ENCODE measurements at places on chromosomes 1 and 21.

GRCh38 chr1:162069334-162070093 lies at the start of gene NOS1AP:
Gene NOS1AP, plus strand, starts transcription at chr1:162069691. Its CDS starts 487 bp downstream, at chr1:162070178.
- peak; percentile 62 for DNase-seq

DNA sequence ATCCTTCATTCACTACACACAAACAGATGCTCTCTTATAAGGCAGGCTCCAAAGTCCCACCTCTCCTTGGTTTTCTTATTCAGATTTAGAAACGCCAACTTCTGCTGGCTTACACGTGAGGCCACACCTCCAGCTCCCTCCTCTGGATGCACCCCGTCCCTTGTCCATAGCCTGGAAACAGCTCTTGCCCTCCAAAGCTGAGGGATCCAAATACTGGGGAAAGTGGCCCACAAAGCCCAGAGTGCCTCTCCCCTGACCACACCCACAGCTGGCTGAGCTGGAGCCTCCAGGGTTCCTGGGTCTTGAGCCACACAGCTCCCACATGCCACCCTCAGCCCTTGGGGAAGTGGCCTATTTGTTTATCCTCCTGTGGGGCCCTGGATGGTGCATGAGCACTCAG lies 4.5 kb downstream of the LAD1 start:
- no peak for DNase-seq

DNA sequence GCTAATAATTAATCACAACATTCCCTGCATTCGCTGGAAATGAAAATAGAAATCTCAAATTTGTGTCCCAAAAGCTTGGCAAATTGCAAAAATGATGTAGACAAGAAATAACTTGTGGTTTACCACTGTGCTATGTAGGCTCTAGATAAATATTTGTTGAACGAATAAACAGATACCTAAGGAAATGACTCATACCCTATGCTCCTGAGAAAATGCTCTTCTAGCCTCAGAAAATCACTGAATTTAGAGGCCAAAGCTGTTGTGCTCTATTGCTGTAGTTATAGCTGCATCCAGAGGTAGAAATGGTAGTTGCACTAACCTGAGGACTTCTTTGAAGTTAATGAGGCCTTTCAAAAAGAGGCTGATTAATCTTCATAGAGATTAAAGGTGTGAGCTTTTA lies 142.0 kb upstream of the ZNHIT6 start:
- no peak for DNase-seq

DNA sequence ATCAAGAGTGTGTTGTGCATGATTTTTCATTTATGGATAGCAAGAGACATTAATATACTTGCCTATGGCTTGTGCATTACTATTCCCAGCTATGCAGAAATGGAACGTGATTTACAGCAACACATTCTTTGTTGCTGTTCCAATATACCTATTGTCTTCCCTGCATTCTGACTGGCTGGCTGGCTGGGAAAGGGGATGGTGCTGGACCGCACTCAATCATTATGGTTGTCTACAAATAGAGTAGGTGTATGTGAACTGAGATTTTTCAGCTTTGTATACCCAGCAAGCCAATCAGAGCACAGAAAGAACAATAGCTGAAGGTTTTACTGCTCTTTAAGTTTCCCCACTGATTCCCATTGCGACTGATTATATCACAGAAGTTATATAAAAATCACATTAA lies 167.5 kb downstream of the ATG4C start:
- no peak for DNase-seq

DNA sequence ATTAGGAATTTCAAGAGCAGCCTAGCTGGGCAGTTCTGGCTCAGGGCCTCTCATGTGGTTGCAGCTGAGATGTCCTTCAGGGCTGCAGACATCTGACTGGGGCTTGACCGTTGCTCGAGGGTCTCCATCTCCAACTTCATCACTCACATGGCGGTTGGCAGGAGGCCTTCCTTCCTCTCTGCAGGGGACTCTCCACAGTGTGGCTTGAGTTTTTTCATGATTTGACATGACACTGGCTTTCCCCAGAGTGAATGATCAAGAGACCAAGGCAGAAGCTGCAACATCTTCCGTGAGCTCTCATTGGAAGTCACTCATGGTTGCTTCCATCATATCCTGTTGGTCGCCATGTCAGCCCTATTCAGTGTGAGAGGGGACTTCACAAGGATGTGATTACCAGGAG lies 74.6 kb downstream of the RUNX3 start:
- no peak for DNase-seq

DNA sequence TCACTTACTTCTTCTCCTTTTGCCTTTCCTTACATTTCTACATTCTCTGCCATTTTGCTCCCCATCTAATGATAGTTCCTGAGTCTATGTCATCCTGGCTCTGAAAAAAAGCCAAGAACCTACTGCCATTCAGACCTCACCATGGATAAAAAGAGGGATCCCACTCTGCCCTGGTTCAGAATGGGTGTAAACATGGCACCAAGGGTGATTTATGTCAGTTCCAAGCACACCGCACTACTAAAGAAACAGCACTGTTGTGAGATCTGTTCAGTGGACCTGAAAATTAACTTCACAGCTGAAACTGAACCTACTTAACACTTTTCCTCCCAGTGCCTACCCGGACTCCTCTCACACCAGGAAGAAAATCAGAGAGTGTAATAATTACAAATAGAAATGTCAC lies 72.3 kb upstream of the NTPCR start:
- no peak for DNase-seq

DNA sequence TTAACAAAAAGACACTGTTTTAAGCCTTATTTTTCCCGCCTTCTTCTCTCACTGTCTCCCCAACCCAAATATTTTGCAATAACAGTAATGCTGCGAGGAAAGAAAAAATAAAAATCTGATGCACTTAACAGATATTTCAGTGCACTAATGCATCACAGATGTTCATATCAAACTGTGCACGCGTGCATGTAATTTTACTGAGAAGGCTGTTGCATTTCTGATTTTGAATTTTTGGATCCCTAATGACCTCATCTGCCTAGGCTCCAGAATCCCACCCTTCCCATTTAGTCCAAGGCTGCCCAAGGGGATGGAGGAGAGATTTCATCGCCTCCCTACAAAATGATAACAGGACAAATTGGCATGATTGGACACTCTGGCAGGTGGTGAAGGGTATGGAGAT lies 5.5 kb downstream of the TRABD2B start:
- no peak for DNase-seq

DNA sequence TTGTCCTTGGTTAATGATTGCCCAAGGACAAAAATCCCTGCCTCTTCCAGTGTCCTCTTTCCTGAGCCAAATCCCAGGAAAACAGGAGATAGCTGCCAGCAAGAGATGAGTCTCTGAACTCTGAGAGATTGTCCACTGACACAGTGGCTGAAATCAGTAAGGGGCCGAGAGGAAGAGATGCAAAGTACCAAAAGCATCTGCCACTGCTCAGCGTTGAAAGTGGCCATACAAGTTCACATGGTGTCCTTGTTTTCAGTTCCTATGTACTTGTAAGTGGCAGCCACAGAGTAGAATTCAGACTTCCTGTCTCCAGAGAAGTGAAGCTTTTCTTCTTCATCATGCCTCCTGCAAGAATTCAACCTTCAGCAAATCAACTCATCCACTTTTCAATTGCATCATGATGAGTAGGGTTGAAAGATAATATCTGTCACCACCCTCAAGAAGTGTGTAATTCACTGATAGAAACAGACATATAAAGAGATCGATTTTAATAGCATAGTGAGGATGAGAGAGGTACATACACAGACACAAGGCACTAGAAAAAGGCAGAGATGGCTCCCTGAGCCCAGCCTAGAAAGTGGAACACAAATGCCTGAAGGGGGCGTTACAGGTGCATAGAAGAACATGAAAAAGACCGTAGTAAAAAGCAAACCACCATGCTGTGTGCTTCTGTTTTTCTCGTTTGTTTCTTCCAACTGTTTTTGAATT lies 185.8 kb downstream of the MRPL39 start:
- DNase-seq = peak; percentile 2

DNA sequence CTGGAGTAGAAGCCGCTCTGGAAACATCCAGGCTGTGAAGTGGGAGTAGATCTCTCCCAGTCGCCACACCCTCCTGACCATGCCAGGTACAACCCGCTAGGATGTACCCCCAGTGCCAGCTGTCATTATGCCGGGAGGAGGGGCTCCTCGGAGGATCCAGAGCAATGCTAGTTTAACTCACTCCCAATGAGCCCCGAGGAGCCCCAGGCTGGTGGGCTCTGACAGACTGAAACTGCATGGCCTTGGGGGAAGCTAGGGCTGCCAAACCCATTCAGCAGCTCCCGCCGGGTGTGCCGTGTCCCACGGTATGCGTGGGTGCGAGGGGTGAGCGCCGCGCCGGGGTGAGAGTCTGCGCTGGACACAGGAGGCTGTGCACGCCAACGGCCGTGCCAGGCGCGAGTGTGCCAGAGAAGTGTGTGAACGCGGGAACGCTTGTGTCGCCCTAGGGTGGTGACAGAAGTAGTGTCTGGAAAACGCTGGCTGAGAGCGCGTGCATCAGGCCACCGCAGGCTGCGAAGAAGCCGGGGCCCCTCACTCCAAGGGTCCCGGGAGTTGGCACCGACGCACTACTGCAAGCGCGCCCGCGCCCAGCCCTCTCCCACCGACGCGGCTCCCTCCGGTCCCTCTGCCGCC lies 177.1 kb upstream of the EDN2 start:
- DNase-seq = no peak

GRCh38 chr1:8026976-8027747 lies 1.1 kb upstream of the ERRFI1 start:
- DNase-seq = no peak

DNA sequence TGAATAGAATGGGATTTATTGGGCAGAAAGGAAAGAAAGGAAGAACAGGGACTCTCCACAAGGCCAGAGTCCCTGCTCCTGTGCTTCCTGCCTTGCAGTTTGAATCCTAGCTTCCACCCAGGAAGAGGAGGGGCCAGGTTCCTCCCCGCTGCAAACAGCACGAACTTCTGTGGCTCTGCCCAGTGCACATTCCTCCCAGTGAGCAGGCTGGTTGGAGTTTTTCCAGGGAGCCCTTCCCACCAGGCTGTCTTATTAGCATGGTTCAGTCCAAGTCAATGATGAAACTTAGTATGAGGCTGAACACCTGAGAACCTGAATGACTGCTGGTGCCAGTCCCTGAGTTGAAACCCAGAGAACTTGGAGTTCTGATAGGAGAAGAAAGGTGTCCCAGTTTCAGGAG lies 247.2 kb downstream of the DUSP10 start:
- no peak for DNase-seq

- no peak for DNase-seq
Observed at GRCh38 chr1:2379733-2380404, 11.5 kb downstream of the MORN1 start.

DNA sequence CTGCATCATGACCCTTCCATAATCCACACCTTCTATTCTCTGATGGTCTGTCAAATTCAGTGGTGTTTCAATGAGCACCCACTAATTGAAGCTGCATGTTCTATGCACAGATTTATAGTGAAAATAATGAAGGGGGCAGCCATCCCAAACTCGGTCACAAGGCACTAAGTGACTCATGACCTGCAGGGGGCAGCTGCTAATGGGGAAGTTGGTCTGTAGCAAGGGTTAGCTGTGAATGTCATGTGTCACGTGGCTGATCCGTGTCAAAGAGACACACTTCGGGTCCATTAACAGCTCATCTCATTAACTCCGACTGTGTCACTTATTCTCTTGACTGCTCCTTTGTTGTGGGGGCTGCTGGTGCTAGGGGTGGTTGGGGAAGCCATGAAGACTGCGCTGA lies 306.6 kb downstream of the PCP4 start:
- DNase-seq = no peak

DNA sequence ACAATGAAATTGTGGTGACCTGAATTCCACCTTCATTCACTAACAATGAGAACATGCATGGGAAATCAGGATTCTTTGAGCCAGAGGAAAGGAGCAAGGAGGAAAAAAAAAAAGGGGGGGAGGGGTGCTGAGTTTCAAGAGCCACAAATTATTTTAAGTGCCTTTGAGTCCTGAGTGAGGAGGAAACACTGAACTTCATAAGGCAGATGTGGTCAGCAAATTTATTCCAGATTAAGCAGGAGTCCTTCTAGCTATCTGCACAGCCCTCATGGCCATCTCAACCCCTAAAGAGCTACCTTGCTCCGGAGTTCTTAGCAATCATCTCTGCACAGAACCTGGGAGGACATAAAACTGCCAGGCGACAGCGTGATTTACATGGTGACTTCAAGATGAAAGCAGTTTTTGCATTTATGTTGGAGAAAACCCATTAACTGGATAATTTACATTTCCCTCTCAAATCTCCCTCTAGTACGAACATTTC lies 21.7 kb downstream of the ASTN1 start:
- no peak for DNase-seq

- DNase-seq = no peak
Observed at GRCh38 chr1:35576061-35576765, 3.1 kb downstream of the TFAP2E start.

GRCh38 chr21:28590026-28590425 lies 402.7 kb downstream of the LTN1 start:
- DNase-seq = no peak

DNA sequence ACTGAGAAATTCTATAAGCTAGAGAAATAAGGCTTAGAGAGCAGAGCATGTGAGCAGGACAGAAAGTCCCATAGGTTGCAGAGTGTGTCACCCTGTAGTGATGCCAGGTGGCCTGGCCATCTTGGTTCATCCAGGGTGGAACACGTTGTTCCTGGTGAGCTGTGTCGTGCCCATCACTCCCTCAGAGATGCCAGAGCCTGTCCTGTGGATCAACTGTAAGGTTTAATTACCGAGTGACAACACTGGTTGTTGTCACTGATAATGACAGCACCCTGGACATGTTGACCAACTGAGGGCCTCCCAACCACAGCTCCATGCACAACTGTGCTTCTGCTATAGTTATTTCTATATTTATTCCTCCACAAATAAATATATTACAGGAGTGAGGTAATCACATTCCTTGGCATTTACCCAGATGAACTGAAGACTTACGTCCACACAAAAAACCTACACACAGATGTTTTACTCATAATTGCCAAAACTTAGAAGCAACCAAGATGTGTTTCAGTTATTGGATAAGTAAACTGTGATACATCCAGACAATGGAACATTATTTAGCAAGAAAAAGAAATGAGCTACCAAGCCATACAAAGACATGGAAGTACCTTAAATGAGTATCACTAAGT lies 6.2 kb downstream of the C1orf198 start:
- DNase-seq = no peak

DNA sequence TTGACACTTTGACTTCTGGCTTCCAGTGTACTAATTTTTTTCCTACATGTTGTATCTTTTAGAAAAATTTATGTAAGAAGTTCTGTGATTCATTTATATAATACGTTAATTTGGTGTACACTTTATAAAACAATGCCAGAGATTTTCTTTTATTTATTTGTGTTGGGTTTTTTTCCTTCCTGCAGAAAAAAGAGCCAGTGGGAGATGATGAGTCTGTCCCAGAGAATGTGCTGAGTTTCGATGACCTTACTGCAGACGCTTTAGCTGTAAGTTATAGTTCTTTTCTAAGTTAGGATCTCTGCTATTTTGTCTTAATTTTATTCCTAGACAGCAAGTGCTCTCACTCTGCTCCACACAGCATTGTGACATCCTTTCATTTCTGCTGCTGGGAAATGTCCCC lies 14.4 kb downstream of the SARS1 start:
- no peak for DNase-seq

- no peak for DNase-seq
Observed at GRCh38 chr21:44574457-44575306, 1.2 kb downstream of the KRTAP10-4 start.

Measured in effector CD8-positive, alpha-beta T cell (primary cell).